Mucosa of descending colon (tissue), 3 donors: ENCODE measurements at places on chromosomes 16 and 17. TPM values are rescaled to one million over a fixed set of nuclear protein-coding genes. Genes with fewer than 3 reads are reported as not detected.

TMEM235 gene
- not detected for total RNA-seq

GRAPL gene
- 4.4 TPM for total RNA-seq

ABCA3 gene
- total RNA-seq, result 13.5 TPM

DNA sequence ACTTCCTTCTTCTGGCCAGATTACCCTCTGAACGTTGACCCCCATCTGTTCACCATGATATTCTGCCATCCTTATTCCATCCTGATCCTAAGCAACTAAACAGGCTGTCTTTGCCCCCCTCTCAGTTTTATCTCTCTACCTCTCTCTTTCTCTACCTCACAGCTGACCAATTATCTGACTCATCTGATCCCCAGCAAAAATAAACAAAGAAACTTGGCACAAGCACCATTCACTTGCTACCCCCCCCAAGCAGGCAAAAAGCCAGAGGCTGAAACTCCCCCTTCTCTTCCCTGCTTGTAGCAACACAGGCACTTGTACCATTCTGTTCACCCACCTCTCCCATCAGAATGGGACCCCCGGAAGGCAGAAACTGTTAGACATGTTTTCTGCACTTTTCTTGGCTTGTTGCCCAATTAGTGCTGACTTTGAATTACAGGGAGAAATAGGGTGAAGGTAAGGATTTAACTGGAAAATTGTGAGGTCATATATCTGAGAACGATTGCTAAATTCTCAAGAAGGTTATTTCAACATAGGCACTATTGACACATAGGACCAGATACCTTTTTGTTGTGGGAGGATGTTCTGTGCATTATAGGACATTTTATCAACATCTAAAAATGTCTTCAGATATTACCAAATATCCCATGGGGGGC is 163.2 kb downstream of the TOX3 start:
- DNase-seq, result no peak

GRCh38 chr17:56577843-56578204 is 15.7 kb upstream of the NOG start:
- DNase-seq, result no peak

GRCh38 chr16:51405361-51405760 is 254.3 kb upstream of the SALL1 start:
- no peak for DNase-seq

DNA sequence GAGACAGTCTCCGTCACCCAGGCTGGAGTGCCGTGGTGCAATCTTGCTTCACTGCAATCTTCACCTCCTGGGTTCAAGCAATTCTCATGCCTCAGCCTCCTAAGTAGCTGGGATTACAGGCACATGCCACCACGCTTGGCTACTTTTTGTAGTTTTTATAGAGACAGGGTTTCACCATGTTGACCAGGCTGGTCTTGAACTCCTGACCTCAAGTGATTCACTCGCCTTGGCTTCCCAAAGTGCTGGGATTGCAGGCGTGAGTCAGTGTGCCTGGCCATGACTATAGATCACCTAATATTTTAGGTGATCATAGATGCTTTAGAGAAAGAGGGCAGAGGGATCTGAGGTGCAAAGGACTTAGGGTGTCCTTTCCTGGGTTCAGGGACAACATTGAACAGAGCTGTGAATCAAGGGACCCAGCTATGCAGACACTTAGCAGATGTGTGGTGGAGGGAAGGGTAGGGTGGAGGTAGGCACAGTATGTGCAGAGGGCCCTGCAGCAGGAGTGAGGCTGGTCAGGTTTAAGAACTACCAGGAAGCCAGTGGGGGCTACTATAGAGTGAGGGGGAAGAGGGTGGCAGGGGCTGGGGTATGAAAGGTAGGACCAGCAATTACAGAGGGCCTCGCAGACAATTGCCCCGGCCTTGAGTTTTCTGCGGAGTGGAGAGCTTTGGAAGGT is 116.5 kb downstream of the CMIP start:
- DNase-seq, result no peak

DNA sequence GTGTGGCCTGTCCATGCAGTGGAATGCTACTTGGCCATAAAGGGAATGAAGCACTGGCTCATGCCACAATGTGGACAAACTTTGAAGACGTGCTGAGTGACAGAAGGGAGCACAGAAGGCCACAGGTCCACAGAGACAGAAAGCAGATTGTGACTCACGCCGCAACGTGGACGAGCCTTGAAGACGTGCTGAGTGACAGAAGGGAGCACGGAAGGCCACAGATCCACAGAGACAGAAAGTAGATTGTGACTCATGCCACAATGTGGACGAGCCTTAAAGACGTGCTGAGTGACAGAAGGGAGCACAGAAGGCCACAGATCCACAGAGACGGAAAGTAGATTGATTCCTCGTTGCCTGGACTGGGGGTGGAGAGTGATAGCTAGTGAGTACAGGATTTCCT is 19.2 kb downstream of the ZC3H18 start:
- DNase-seq, result no peak

DNA sequence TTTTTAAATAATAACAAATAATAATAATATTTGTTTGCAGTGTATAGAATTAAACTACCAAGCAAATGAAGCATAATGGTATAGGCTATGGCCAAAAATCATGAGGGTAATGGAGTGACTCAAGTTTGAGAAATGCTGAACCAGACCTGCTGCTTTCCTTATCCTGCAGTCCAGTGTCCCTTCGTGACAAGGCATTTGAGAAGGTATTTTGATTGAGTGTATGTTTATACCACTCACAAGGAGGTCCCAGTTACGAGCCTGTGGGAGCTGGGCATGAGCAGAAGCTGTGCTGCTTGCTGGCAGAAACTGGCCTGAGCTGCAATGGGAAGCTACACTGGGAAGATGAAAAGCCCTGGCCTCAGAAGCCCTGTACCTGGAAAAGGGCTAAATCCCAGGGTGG is 50.3 kb downstream of the GNAO1 start:
- DNase-seq, result no peak

GRCh38 chr17:39200957-39201510 is 951 bp downstream of the RPL19 start:
- DNase-seq, result no peak

DNA sequence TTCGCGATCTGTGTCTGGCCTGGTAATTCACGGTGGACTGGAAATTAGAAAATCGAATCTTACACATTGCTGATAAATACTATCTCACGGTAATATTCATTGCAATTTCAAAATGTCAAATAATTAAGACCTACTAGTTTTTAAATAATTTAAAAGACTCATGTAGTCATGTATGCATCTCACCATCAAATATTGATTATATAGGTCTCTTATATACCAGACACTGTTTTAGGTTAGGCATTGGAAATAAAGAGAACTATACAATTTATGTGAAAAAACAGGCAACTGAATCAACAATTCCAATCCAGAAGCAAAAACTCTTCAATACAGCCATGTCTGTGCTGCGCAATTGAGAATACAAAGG is 7.5 kb upstream of the PIRT start:
- no peak for DNase-seq

- no peak for DNase-seq
Observed at GRCh38 chr16:80546249-80546648, 5.5 kb downstream of the DYNLRB2 start.

DNA sequence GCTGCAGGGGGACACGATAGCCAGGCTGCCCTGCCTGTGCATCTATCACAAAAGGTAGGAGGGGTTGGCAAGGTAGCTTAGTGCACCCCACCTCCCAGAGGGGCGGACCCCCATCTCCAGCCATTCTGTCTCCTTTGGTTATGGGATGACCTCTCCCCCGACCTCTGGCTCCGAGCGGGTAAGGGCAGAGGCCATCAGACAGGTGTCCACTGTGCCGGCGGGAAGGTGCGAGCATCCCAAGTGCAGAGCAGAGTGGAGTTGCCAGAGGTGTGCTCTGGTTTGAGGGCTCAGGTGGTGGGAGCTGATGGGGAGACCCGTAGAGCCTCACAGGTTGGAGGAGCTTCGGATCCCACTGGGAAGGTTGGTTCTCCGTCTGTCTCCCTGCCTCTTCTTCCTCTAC is 11.7 kb downstream of the LDHD start:
- DNase-seq, result no peak

DNA sequence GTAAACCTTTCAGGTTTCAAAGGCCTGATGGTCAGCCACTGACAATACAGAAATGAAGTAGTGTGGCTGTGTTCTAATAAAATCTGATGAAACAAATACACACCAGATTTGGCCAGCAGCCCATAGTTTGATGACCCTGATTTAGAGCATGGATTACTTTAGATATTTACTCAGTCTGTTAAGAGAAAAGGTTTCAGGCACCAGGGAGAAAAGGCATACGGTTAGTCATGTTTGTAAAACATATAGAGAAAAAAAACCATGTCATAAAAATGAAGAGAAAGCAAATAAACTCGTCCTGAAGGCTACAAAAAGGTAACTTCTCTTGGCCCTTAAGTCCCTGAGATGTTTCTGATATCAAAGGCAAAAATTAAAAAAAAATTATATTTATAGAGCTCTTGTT is 112.1 kb downstream of the ADAMTS18 start:
- peak; percentile 21 for DNase-seq

GRCh38 chr16:70738083-70738977 is 52.5 kb upstream of the MTSS2 start:
- DNase-seq, result peak; percentile 58
